ENCODE measurements at places on chromosomes 4 and X.

DNA sequence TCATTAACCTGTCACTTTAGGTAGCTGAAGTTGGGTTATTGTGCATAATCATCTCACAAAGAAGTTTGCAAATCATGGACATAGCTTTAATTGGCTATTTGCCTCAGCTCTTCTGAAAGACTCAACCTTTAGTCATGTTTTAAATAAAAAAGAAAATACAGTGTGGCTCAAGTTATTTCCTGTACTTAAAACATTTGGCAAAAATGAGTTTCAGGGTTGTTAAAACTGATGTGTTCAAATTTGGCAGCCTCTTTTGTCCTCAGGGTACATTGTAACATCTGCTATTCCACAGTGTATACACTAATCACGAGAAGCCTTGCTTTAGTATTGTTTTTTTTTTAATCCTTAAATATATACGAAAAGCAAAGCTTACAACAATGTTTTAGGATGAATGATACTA lies 31.5 kb upstream of the HPGD start:
- no peak for DNase-seq

- DNase-seq: peak; percentile 58
Observed at GRCh38 chr4:7518871-7519637, 84.3 kb upstream of the PSAPL1 start.

DNA sequence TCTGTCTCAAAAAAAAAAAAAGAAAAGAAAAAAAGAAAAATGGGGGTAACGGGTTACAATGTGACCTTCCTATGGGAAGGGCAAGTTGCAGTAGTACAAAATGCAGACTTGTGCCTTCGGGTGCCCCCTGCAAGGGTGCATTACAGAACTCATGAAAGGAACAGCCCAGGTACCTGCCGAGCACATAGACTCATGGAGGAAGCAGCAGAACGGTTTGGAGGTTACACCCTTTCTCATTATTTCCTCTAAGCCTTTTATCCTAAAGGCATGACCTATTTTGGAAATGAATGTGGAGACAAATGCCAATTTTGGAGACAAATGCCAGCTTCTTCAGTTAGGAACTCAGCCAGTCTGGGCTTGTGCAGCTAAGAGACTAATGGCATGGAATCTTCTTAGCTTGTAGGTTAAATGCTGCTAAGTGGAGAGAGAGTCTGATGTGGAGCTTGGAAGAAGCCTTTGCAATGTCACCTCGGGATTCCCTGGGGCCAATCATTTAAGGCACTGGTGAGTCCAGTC lies 44.1 kb upstream of the PRKX start:
- no peak for DNase-seq

- no peak for DNase-seq
Observed at GRCh38 chr4:138835832-138836533, 179.6 kb upstream of the NOCT start.

DNA sequence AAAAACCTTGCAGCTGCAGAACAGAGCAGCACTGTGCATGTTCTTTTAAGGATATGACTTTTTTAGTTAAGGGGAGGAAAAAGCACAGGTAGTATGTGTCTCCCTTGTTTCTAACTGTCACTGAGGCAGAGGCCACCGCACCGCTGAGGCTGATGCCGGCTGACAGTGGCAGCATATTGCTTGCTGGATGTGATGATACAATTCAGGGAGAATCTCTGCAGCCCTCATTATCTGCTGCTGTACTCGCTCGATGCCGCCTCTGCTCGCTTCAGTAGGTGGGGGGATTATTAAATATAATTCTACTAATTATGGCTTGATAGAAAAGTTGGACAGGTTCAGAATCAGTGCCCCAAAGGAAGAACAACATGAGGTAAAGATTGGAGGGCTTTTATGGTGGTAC lies 378.8 kb upstream of the NOCT start:
- DNase-seq: no peak

GRCh38 chr4:59838236-59838635 lies 1361.9 kb upstream of the ADGRL3 start:
- no peak for DNase-seq
